ENCODE measurements at places on chromosomes 2 and 18.

- no peak for DNase-seq
These were observed 24.0 kb upstream of the SIGLEC15 start for GRCh38 chr18:45801416-45802004.

DNA sequence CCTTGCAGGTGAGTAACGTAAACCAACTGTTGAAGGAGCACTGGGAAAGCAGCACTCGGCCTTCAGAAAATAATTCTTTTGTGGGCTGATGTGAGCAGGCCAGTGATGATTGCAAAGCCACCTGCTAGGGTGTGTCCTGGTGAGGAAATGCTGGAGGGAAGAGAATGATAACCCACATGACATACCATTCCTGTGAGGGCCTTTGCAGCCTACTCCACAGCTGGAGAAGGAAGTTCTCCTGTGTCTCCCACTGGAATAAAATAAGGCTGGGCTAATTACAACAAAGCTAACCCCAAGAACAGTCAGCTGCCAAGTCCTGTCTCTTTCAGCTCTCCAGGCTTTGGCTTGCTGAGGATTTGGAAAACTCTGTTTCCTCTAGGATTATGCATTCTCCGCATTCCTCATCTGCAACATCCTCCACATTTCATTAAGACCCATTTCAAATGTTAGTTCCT, 16.7 kb upstream of the DSG1 start:
- DNase-seq: no peak

- no peak for DNase-seq
These were observed 23.5 kb downstream of the GPR35 start for GRCh38 chr2:240648650-240649275.

DNA sequence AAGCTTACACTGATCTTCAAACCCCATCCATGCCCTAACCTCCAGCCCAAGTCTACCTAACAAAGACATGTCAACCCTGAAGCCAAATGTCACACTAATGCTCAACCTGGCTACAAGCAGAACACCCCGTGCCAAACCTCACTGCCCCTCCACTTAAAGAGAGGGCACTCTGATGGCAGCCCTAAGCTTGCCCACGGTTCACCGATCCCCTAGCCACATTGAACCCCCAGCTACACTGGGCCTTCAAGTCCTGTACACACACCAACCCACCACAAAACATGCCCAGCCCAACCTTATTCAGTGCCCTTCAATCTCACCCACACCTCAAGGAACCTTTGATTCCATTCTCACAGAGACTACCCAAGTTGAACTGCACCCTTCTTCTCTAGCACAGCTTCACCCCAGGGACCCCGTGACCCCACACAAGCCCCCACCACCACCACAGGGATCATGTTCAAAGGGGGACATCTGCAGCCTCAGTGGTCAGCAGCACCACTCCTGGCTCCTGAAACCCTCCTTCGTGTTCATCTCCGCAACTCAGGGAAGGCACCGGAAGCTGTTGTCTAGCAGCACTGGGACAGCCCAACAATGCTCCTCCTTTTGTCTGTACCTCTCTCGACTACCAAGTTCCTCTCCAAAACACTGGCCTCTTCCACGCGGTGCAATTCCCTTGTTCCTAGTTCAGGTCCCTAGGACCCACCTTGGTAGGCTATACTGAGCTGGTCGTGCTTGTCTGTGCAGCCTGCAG, 218.8 kb downstream of the CYP26B1 start:
- no peak for DNase-seq

DNA sequence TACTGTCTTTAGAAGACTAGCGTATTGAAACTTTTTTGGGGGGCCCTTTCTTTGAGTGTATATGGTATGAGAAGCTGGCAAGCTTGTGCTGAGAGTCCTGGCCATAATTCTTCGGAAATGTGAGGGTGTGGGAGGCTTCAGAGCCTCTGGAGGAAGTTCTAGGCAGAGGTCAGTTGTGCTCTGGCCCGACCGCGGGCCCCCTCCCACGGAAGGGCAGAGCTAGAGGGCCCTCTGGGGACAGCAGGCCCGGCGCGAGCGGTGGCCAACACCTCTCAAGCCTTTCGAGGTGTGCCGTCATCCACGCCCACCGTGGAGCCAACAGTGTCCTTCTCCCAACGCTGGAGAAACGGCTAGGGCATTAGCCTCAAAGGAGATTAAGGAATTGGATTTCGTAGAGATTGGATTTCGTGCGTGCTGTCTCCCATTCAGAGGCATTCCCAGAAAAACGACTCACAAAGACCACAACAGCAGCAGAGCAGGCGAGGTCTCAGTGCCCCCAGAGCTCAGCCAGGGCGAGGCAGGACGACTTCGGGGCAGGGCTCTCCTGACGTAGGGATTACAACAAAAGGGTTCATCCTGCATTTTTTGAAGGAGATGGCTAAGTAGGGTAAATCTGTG, 2.2 kb upstream of the MTCL1 start:
- DNase-seq: no peak

GRCh38 chr2:162344617-162344950, 652 bp downstream of the GCA start:
- DNase-seq: no peak

DNA sequence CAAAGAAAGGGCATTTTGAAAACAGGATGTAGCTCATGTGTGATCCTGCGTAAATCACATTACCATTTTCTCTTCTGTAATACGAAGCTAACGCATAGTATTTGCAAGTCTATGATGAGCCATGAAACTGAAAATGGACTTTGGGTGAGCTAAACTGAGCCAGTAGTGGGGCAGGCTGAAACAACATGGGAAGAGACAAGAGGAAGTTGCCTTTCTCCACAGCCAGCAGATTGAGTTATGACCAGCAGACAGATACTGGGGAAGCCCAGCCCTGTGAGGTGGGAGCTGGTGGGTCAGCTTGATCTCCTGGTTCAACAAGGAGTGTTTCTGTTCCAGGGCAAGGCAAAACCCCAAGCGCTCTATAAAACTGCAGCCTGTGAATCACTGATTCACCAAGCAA, 11.8 kb downstream of the CYRIA start:
- no peak for DNase-seq

DNA sequence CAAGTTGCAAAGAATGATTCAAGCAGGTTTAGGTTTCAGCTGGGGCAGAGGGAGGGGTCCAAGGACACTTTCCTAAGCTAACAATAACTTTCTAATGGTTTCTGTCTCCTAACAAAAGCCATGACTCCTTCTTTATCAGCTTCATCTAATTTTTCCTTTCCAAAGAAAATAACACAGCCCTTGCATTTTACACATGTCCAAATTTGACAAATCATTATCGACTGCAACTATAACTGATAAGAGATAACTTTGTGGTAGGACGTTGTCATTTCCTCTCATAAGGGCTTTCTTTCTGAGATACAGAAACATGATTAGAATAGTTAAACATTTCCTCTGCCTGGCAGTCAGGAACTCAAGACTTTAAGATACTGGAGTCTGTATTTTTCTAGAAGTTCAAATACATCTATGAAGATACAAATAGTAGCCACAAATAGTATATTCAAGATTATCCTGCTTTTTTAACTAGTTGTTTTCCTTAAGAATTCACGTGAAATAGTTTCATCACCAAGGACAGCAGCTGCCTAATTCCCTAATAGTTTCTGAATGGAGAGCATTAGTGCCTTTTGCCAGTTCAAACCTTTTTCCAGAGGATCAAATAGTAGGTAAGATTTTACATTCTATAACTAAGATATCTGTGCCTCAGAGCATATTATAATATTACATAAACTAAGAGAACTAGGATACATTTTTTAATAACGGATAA, 263.2 kb downstream of the EXOC6B start:
- no peak for DNase-seq

DNA sequence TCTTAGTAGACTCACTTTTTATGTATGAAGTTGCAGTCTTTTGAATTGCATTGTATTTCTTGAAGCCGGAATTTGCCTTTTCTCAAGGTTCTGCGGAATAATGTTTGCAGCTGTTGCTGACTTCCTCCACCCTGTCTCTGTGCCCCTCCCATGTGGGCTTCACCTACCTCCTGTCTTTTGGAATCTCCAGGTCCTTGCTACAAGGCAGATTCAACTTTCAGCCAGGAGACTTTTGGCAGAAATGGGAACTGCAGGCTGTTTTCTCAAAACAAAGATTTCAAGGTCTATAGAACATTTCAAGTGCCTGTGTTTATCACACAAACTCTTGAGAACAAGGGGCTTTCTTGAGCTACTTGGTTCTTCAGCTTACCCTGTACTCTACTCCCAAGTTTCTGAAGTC, 25.6 kb downstream of the ZNF236 start:
- no peak for DNase-seq

DNA sequence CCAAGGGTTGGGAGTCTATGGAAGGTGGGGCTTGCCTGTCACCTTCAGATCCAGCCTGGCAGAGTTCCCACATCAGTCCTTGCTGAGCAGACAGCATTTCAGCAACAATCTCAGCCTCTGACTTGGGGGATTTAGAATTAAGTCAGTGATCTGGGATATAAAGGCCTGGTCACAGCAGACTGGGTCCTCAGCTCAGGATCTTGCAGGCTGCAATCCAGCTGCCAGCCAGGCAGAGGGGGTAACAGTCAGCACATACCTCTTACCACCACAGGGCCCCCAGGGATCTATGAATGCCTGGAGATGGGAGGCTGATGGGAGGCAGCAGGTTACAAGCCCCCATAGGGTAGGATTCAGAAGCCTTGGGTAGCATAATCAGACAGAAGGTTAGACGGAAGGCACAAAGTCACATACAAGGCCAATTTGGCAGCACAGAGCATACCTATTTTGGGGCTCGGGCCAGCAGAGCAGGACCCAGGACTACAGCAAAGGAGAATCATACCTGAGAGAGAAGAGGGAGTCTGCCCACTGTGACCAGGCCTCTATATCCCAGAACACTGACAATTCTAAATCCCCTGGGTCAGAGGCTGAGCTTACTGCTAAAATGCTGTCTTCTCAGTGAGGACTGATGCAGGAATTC, 163.5 kb downstream of the MTCL1 start:
- DNase-seq: no peak

DNA sequence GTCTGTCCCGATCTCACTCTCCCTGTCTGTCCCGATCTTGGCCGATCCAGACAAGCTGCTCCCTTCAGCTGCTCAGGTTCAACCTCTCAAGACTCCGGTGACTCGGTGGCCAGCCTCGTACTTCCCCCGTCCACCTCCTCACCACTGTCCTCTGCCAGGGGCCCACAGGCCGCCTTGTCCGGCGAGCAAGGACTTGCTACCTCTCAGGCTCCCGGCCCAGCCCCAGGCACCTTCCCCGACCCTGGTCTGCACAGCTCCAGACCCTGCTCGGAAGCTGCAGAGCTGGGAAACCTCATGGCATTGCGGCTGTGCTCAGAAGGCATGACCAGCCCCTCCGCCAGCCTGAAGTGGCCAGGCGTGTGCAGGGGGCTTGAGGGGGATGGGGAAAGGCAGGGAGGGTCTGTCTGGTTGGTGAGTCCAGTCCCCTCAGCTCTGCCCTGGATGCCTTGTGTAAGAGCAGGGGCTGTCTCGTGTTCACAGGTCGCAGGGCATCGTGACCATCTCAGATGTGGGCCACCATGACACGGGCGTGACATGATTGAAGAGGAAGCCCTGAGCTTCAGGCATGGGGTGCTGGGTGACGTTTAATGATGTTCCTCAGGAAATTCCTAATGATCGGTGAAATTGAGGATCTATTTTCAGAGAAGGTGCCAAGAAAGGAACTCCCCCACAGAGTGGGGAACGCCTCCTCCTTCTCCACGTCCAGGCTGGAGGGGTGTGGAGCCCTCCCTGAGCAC, 121.2 kb upstream of the CTDP1 start:
- no peak for DNase-seq

- no peak for DNase-seq
These were observed at the start of gene PLEK for GRCh38 chr2:68365087-68365486. Gene PLEK (plus strand): TSS chr2:68365282. CDS start chr2:68365352, 70 bp downstream.

DNA sequence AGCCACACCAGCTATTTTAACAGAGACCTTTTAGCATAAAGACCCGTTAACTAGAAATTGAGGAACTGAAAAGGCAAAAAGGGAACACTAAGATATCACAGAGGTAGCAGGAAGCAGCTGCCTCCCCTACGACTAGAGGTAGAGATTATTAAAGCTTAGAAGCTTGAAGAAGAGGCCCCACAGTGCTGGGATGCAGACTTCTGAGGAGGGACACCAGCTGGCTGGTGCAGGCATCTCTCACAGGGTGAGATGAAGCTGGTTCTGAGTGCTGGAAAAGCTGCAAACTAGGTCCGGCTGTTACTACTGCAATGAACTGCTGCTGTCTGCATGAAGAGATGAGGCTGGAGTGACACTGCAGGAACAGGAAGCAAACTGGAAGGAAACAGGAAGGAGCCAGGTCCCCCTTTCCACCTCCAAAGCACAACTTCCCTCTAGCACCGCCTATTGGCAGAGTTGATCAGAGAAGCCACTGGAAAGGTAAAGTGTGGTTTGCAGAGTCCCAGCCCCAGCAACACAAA, 61.2 kb upstream of the MRPS9 start:
- no peak for DNase-seq

DNA sequence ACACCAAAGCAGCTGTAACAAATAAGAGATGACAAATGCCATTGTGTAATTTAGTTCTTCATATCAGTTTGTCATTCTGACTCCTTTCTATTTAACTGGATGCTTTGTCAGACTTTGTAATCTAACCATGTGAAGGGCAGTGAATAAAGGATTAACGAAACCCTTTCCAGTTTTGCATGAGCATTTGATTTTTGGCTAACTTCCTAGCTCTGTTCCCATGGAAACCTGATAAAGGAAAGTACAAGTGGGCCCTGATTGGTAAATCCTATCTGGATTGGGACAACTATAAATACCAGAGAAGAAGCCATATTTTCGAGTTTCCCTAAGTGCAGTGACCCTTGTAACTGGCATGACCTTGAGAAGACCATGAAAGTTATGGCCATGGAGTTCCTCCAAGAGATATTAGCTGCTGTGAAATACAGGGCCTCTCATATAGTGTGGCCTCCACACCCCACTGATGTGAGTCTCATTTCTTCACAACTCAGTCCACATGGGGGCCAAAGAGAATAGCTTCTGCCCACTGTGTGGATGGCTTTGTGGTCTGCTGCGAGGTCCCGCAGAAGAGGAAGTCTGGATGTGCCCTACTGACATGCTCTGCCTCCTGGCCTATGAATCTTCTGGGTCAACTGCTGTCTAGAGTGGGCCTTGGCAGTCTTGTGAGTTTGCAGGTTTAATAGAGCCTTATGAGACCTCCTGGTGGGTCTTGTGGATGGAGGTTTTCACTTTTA, 38.2 kb upstream of the CYP1B1 start:
- no peak for DNase-seq

GRCh38 chr2:150742094-150742493, 254.6 kb upstream of the RND3 start:
- no peak for DNase-seq

DNA sequence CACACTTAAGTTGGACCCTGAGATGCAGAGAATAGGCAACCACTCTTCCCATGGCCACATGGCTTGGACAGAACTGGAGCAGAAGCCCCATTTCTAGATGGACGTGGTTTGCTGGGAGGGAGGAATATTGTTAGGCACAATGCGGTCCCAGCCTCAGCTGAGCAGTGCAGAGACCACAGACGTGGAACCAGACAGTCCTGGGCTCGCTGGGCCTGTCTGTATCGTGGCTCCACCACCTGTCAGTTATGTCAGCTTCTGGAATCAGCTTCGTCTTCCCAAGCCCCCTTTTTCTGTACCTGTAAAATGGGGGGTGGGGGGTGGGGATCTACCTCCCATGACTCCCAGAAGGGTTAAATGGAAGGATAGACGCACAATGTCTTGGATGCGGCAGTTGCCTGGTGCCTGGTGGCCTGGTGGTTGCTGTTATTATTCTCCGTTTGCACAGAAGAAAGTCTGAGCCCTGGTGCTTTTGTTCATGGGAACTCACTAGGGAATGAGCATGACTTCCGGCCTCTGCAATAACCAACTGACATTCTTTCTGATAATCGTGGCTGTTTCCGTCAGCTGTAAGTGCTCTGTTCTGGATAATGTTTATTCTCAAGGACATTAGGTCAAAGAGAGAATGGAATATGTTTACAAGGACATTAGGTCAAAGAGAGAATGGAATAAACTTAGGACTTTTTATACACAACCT, 31.4 kb downstream of the COLEC11 start:
- DNase-seq: peak; percentile 76
